Lower lobe of right lung (tissue), 2 donors: ENCODE measurements at places on chromosomes 3 and 15.

DNA sequence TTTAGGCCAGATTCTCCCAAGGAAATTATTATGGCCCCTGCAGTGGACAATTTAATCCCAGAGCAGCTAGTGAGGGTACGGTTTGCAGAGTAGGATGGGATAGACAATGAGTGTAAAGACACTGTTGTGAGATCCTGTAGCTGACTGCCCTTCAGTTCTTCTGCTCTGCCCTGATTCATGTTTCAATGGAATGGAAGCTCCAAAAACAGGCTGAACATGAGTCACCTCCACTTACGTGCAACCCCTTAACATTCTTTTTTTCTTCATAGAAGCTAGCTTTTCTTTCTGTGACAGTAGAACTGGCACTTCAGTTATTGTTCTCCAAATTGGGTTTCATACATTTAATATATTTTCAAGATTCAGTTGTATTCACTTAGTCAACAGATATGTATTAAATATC is 32.1 kb downstream of the CLDN18 start:
- H3K27ac ChIP-seq: no peak overlapping the region
- no peak for DNase-seq
- H3K36me3 ChIP-seq: no peaks in the 10 kb centered on the region
- no peaks in the 10 kb centered on the region for H3K4me1 ChIP-seq
- no peak overlapping the region for H3K4me3 ChIP-seq
- no peaks in the 10 kb centered on the region for H3K27me3 ChIP-seq

- no peak for DNase-seq
- no peaks in the 10 kb centered on the region for H3K4me1 ChIP-seq
- no peak overlapping the region for H3K27ac ChIP-seq
- no peaks in the 10 kb centered on the region for H3K36me3 ChIP-seq
- peaks cover 29% of the 10 kb centered on the region for H3K27me3 ChIP-seq
- H3K4me3 ChIP-seq: no peak overlapping the region
Observed at GRCh38 chr3:10602769-10603768, 97.7 kb upstream of the ATP2B2 start.

DNA sequence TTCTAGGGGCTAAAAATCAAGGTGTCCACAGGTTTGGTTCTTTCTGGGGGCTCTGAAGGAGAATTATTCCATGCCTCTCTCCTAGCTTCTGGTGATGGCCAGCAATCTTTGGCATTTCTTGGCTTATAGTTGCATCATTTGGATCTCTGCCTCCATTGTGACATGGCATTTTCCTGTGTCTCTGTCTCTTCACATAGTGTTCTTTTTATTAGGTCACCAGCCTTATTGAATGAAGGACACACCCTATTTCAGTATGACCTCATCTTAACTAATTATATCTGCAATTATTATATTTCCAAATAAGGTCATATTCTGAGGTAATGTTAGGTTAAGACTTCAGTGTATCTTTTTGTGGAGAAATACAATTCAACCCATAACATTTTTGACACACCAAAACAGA is 3.2 kb upstream of the GBE1 start:
- H3K27me3 ChIP-seq: no peaks in the 10 kb centered on the region
- H3K4me1 ChIP-seq: peaks cover 20% of the 10 kb centered on the region
- no peaks in the 10 kb centered on the region for H3K36me3 ChIP-seq
- H3K4me3 ChIP-seq: no peak overlapping the region

DNA sequence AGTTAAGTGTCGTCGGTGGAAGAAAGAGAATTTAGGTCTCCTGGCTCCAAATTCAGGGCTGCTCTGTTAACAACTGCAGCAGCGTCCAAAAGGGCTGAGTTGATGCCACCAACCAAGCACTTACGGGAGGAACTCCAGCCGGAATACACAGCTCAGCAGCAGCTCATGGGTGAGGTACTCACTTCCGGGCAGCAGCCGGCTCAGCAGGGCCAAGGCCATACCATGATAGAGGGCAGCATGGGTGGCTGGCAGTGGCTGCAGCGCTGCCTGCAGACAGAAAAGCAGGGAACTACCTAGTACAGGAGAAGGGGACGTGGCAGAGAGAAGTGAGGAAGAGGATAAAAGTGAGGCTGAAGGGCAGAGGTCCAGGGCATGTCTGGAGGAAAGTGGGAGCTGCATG is 8.0 kb upstream of the LTK start:
- H3K27ac ChIP-seq: no peak overlapping the region
- peaks cover 28% of the 10 kb centered on the region for H3K36me3 ChIP-seq

DNA sequence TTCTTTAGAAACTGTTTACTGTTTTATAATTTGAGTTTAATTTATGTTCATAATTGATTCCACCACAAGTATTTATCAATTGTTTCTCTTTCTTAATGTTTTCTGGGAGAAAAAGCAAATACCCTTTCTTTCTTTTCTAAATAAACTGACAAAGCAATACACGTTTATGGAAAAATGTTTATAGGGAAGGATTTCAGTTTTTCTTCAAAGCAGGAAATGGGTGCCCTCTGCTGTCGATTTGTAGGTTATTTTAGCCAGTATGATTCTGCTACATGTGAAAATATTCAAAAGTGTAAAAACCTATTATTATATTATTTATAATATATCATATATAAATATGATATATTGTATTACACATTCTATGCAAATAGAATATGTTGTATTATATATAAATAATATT is 921.0 kb upstream of the ROBO1 start:
- DNase-seq: no peak
- no peak overlapping the region for H3K4me3 ChIP-seq
- no peaks in the 10 kb centered on the region for H3K4me1 ChIP-seq
- H3K27me3 ChIP-seq: no peaks in the 10 kb centered on the region

DNA sequence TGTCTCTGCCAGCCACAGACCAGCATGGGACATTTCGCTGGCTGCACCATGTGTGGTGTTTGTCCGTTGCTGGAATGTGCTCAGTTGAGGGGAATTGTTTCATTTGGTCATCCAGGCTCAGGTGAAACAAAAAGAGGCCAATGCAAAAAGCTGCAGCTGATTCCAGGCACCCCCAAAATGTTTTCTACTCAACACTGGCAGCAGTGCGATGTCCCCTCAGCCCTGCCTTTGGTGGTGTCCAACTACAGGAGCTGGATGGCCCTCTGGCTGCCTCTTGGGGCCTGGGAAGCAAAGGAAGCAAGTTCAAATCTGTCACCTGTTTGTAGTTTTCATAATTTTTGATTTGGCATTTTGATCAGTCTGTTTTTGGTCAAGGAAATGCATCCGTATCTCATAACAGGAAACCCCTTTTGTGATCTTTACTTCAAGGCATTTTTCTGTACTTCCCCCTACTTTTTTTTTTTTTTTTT is 141.8 kb downstream of the EEFSEC start:
- no peaks in the 10 kb centered on the region for H3K36me3 ChIP-seq
- H3K27ac ChIP-seq: no peak overlapping the region
- no peak for DNase-seq
- no peak overlapping the region for H3K4me3 ChIP-seq
- no peaks in the 10 kb centered on the region for H3K4me1 ChIP-seq

DNA sequence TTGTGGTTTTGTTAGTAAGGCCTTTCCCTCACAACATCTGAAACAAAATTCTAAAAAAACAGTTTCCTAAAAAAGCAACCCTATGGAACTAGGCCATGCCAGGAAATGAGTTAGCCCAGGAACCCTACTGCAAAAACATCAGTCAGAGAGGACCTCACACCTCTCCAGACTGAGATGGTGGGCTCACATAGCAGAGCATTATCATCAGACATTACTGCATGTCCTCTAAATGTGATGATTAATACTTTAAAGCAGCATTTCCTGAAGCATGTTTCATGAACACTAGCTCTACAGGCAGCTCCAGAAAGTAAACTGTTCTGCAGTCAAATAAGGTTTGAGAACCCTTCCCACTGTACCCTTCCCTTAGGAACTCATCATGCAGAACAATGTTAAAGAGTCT is 232.3 kb upstream of the MRPL3 start:
- no peaks in the 10 kb centered on the region for H3K4me1 ChIP-seq
- DNase-seq: no peak
- no peaks in the 10 kb centered on the region for H3K36me3 ChIP-seq
- H3K4me3 ChIP-seq: no peak overlapping the region

GRCh38 chr3:72888546-72889309 is 882 bp downstream of the GXYLT2 start:
- DNase-seq: no peak
- peaks cover 23% of the 10 kb centered on the region for H3K27me3 ChIP-seq
- peaks cover 26% of the 10 kb centered on the region for H3K4me1 ChIP-seq
- peak overlapping the region; percentile 49 for H3K4me3 ChIP-seq

DNA sequence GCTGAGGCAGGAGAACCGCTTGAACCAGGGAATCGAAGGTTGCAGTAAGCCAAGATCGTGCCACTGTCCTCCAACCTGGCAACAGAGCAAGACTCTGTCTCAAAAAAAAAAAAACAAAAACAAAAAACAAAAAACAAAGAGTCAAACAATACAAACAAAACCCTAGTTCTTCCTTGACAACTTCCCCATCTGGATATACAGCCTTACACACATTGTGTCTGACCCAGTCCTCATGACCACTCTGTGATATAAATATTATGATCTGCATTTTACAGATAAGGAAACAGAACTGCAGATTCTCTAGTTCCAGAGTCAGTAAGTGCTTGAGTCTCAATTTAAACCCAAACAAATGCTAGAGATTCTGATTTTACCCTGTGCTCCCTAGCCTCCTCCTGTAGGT is 4.8 kb upstream of the ESYT3 start:
- H3K27ac ChIP-seq: no peak overlapping the region
- no peak for DNase-seq
- peaks cover 22% of the 10 kb centered on the region for H3K27me3 ChIP-seq
- H3K36me3 ChIP-seq: no peaks in the 10 kb centered on the region
